Lung microvascular endothelial cell (primary cell): ENCODE measurements at places on chromosomes 7 and 10.

GRCh38 chr10:132282667-132283603, 24.8 kb downstream of the STK32C start:
- DNase-seq = no peak

DNA sequence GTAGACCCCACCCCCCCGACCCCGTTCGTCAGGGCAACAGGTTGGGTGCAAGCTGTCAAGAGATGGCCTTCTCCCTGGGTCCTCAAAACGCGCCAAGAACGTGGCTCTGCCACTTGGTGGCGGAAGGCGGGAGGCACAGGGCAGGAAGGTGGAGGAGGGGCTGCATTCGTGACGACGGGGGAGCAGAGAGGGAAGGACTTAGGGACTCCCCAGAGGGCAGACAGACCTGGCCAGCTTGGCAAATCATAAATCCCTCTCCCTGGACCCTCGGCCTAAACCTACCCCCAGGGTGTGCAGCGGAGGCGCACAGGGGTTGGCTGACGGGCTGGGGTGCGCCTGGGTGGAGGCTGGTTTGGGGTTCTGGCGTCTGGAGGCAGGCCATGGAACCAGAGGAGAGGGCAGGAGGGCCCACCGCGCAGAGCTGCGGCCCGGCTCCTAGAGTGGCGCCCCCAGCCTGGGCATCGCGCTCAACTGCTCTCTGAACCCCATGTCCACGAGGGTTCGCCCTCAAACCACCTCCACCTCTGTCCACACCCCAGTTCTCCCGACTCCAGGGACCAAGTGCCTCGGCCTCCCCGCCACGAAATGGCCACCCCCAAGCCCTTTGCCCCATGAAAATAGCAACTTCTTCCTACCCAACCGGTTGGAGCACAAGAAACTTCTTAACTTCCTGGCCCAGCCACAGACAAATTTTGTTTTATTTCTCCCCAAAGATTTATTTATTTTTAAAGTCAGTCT, 10.8 kb upstream of the GATA3 start:
- no peak for DNase-seq

GRCh38 chr10:44030738-44031137, 354.2 kb downstream of the CXCL12 start:
- DNase-seq = no peak

DNA sequence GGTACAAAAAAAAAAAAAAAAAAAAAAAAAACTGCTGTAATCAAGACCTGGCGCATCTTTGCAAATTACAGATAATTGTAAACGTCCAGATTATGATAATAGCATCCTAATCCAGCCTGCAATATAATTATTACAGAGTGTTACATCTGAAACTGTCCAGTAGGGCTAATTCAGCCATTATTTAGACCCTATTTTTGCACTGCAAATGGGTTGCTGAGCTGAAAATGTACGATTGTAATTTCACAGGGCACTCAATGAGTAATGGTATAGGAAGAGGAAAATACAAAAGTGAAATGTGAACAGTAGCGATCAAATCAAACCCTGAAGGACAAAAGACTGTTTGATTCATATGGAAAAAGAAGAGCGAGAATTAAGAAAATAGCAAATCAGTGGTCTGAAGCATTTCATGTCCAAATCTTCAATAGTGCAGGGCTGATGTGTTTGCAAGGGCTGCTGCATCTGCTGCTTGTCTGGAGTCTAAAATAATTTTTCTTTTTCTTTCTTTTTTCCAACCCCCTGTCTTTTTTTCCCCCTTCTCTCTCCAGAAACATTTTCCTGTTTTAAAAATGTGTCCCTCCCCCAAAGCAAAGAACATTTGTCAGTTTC, 8.9 kb downstream of the DLX6 start:
- no peak for DNase-seq

GRCh38 chr7:99541212-99541611, 10.7 kb downstream of the FAM200A start:
- no peak for DNase-seq

DNA sequence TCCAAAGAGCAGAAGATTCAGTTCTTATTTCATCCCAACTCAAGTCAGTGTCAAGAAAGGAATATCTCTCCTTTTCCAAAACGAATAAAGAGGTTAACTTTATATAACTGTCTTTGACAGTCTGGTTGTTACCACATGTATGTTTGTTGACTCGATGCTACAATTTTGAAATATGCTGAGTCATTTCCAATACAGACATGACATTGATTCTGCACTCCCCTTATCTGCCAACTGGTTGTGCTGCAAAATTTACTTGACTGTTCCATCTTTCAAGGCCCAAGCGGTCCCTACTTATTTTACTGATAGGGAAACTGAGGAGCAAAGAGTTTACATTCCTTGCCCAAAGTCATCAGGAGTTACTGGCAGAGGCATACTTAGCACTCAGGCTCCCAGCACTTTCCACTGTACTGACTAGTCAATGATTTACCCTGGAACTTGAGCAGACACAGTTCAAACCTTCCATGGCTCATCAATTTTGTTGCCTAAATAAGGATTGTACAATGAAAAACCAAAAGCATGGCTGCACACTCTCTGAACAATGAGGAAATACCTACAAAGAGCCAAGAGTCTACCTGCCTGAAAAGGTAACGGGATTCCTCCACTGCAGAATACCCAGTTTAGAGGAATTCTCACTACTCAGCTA, 52.8 kb downstream of the ABLIM1 start:
- DNase-seq = peak; percentile 18

- no peak for DNase-seq
These were observed 418.6 kb upstream of the ZMIZ1 start for GRCh38 chr10:78650122-78650521.

GRCh38 chr10:34183016-34183796, 631.9 kb downstream of the PARD3 start:
- DNase-seq = no peak

- DNase-seq = peak; percentile 89
These were observed 150.9 kb upstream of the KLF6 start for GRCh38 chr10:3935933-3936359.

DNA sequence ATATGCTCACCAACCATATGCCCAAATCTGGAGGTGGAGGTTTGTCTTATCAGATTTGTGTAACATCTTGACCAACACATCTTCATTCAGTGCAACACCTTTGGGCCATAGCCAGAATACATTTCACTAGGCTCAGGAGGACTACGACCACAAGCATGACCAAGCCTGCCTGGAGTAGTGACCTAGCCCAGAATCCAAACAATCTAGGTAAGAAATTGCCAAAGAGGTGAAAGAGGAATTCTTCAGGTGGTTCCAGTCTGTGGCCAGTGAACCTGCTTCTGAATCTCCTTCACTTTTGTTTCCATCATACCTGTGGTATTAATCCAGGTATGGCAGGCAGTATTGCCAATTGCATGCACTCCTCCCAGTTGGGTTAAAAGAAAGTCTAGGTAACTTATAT, 112.8 kb upstream of the RAB18 start:
- DNase-seq = no peak

DNA sequence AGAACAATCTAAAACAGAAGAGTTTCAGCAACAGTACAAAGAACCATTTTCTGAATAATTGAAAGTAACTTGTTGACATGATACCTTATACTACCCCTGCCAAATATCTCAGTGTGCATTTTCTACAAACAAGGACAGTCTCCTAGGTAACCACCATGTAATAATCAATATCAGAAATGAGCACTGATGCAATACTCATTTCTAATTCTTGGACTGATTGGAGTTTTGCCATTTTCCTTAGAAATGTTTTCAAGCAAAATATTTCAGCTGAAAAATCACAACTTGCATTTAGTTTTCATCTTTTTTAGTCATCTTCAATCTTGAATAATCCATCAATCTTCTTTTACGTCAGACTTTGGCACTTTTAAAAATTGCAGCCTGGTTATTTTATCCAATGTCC, 420.2 kb downstream of the CDC14C start:
- no peak for DNase-seq

- no peak for DNase-seq
These were observed 59.8 kb downstream of the TBC1D12 start for GRCh38 chr10:94462130-94462529.

DNA sequence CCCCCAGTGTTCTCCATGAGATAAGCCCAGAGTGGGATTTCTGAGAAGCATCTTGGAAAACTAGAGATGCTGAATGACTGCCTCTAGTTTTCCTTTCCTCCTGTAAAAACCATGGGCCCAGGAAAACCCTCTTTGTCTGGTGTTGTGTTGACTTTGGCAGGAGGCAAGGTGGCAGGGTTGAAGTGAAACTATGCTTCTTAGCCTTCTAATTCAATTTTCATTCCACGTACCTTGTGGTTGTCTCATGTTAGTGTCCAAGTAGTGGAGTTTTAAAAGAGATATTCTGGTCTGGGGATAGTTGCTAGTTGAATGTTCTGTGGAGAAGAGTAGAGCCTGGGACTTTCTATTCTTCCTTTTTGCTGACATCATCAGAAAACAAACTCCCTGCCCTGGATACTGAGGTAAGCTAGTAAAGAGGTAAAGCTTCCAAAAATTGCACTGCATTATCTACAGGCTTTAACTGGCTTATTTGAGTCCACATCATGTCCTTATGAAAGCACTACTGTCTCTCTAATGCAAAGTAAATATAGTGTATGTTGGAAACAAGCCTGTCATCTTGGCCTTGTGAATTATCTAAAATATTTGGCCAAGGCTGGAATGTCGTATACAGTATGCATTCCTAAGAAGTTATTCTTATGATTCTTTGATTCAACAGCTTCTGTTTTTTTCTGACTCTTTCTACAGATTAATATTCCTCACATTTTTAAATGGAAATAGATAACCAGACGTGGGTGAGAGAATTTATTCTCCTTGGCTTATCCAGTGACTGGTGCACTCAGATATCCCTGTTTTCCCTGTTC, at the start of gene OR2F2:
Gene OR2F2, plus strand, starts transcription at position 708 of the 800 bp plus-strand sequence. Its CDS starts 0 bp downstream, at position 708.
- no peak for DNase-seq

GRCh38 chr10:119315128-119316001, 108.0 kb downstream of the GRK5 start:
- peak; percentile 67 for DNase-seq

- peak; percentile 63 for DNase-seq
These were observed 3.5 kb downstream of the NRCAM start for GRCh38 chr7:108452707-108453106.

DNA sequence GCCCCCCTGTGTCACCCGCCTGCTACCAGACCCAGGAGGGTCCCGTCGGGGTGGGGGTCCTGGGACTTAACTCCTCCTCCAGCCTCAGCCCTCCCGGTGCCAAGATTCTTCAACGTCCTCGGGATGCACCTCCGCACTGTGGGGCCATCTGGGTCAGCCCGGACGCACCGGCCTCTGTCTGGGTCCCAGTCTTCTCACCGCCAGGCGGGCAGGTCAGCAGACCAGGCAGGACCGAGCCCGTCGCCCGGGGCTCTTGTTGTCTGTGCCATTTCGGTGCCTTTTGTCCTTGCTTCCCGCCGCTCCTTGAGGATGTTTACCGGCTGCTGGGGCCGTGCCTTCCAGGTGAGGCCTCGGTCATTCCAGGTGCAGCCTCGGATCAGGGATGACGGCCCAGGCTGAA, 32.1 kb upstream of the PSMG3 start:
- DNase-seq = no peak

- no peak for DNase-seq
These were observed 736.6 kb downstream of the AUTS2 start for GRCh38 chr7:70334871-70335270.

- DNase-seq = no peak
These were observed 46.5 kb upstream of the PDGFA start for GRCh38 chr7:566100-566499.

- DNase-seq = peak; percentile 90
These were observed 59.0 kb downstream of the YKT6 start for GRCh38 chr7:44259547-44260457.

- no peak for DNase-seq
These were observed 27.4 kb downstream of the ASZ1 start for GRCh38 chr7:117399820-117400422.

DNA sequence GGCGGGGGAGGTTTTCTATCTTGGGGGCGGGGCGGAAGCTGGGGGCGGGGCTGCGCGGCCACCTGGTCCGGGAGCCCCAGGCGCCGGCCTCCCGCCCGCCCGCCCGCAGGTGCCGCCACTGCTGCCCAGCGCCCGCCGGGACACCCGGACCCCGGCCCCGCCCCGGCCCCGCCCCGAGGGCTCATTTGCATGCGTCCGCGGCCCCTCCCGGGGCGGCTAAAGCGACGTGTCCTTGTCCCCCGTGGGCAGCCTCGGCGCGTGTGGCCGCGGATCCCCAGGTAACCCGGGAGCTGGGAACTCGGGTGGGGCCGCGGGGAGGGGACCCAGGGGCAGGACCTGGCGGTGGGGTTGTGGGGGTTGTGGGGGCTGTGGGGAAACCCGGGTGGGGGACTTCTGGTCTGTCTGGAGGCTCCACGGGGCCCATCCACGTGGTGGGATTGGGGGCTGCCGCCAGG, at the start of gene BHLHA15:
Gene BHLHA15, plus strand, starts transcription at position 219 of the 455 bp plus-strand sequence. CDS start 871 bp downstream, outside the sequence.
- DNase-seq = no peak

GRCh38 chr10:60955316-60955715, 11.3 kb upstream of the RHOBTB1 start:
- no peak for DNase-seq

DNA sequence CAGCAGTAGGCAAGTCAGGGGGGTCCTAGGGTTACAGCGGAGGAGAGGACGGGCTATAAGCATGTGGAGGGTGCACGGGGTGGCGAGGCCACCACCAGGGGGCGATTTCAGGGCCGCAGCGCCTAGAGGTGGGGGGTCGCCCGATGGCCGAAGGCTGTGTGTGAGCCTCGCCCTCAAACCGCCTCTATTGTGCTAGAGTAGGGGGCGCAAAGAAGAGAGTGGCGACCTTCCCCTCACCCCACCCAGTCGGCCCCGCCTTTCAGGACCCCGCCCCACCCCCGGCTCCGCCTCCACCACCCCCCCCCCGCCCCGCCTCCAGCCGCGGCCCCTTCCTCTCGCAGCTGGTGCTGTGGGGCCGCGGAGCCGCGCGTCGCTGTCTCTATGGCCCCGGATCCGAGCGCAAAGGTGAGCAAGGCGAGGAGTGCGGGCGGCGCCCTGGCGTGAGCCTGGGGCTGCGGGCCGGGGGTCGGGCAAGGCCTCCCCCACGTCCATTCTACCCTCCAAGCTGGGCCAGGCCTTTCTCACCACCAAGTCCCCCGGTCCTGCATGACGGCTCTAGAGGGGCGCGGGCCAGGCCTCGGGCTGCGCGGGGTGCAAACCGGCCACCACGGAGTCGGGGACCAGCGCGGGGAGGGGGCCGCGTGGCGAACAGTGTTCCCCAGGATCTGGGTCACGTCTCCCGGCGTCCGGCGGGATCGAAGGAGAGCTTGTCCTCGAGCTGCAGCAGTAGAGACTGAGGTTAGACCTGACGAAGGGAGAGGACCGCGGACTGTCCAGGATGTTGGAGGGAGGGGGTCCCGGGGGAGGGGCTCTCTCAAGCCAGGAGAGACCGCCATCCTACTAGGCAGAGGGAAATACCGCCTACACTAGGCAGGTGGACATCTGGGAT, at the start of gene SEMA4G:
Gene SEMA4G, plus strand, starts transcription at position 318 of the 889 bp plus-strand sequence. CDS start 3,409 bp downstream, outside the sequence.
- DNase-seq = peak; percentile 29

GRCh38 chr7:37391791-37392672, 56.6 kb downstream of the ELMO1 start:
- no peak for DNase-seq

GRCh38 chr7:31783221-31783620, 96.2 kb downstream of the PPP1R17 start:
- DNase-seq = no peak
